ENCODE measurements at places on chromosomes 5 and 9.

- DNase-seq, result no peak
Measured at GRCh38 chr9:130319300-130319699, 53.7 kb downstream of the HMCN2 start.

DNA sequence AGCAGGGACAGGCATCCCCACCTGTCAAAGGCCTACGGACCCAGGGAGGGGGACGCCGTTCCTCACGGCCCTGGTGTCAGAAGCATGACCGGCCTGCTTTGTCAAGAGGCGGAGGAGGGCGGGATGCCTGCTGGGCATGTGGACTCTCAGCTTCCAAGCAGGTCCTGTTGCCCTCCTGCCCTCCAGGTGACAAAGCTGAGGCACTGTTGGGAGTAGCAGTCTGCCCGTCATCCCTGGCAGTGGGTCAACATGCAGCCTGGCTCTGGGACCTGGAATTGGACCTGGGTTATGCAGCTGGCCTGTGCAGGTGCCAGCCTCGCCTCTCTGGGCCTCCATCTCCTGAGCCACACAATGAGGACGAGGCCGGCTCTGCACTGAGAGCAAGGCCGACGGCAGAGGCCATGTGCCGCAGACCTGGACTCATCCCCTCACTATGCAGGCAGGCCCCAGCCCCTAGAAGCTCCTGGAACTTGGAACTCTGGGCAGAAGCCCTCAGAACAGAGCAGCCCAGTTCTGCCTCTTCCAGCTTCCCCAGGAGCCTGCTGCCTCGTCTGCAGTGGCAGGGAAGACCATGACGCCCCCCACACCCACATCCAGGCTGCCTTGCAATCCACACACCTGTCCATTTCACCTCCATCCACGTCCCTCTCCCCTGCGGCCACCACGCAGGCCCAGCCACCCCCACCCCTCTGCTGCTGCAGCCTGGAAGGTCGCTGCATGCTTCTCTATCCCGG lies 20.8 kb upstream of the FCN1 start:
- DNase-seq, result no peak

DNA sequence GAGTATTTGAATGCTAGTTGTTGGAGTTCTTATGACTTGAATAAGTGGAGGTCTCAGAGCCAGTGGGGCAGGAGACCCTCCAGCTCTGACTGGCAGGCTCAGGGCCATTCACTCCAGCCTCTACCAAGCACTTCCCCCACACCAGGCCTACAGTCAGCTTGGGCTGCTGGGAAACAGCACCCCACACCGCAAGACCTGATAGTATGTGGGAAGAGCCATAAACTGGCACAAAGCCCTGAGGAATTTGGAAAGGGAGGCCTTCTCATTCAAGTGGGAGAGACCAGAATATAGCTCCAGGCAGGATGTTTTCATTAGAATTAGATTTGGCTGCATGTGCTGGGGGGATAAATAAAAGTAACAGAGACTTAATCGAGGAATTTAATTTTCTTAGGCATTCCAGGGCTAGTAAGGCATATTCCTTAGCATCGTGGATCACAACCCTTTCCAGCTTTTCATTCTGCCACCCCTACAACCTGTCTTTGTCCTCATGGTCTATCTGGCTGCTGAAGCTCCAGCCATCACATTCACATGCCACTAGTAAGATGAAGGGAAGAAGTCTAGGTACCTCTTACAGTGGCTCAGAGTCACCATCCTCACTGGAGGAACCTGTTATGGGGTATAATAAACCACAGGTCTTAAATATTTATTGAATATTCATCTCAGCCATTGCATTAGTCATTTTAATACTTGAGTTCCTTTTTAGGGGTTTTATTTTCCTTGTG lies 47.5 kb downstream of the TMOD1 start:
- no peak for DNase-seq

GRCh38 chr9:22650145-22650544 lies 203.5 kb downstream of the DMRTA1 start:
- no peak for DNase-seq

DNA sequence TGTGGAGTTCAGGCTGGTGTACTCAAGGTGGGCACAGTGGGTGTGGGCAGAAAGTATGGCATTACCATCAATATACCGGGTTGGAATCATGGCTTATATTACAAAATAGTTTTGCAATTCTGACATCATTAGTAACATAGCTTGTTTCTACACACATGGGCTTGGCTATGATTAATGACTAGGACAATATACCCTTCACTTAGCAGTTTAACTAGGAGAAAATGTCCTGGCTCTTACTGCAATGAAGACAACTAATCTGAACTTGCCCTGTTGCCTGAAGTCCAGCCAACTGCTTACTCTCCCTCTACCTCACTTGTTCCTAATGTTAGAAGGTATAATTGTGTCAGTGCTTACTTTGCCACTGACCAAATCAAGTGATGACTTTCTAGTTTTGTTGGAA lies 612.5 kb downstream of the EFNA5 start:
- DNase-seq, result no peak

DNA sequence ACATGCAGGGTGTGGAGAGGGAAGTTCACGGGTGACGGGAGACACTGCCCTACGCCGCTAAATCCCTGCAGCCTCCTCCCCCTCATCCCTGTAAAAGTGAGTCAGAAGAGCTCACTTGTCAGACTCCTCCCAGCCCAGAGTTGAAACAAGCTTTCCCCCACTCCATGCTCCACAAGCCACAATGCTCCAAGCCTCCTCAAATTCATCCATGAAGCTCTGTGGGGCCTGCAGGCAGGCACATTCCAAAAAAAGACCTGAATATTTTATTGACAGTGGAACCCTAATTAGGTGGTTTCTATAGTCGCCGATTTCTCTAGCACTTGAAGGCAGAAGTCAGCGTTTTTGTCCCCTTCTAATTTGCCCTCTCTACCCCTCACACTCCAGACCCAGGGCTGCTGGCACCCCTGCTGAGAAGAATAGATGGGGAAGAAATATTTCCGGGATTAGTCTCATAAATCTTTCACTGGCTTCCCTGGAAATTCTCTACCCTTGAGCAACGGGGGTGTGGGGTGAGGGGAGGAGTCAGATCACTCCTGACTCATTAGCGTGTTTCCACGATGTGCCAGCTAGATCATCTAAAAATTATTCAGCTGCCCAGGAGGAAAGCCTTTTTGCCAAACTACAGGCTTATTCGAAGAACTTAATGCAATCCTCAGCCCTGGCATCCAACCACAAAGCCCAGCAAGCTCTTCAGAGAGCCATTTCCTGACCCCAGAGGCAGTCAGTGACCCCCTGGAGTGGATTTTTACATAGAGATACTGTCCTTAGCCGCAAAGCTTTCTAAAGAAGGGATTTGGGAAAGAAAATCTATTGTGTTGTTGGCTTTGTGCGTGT lies 97.1 kb downstream of the ENC1 start:
- DNase-seq, result no peak

DNA sequence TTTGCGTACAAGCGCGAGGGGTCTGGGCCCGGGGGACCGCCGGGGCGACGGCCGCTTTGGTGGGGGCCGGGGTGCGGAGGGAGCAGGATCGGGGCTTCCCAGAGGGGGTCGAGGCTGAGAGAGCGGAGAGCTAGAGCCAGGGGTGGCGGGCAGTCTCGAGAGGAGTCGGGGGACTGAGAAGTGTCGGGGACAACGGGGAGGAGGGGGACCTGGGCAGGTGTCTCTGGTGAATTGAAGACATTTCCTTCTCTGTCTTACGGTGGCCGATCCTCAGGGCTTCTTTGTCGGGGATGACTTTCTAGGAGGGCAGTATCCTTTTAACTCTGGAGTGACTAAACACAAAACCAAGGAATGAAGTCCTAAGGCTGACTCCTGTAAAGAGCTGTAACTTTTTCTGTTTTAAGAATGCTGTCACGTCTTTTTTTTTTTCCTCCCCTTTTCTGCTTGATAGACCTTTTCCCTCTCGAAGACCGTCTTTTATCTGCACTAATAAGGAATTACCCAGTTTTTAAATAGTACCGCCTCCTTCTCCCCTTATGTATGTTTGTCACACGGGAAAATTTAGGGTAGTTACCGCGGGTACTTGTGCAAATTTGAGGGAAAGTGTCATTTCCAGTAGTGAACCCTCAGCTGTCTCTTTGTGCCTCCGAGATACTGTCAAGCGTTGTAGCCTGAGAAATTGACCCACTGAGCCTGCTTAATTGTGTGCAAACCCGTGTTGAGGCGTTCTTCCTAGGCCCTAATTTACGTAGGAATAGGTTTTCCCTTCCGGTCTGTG lies 822 bp downstream of the DENND4C start:
- peak; percentile 23 for DNase-seq

DNA sequence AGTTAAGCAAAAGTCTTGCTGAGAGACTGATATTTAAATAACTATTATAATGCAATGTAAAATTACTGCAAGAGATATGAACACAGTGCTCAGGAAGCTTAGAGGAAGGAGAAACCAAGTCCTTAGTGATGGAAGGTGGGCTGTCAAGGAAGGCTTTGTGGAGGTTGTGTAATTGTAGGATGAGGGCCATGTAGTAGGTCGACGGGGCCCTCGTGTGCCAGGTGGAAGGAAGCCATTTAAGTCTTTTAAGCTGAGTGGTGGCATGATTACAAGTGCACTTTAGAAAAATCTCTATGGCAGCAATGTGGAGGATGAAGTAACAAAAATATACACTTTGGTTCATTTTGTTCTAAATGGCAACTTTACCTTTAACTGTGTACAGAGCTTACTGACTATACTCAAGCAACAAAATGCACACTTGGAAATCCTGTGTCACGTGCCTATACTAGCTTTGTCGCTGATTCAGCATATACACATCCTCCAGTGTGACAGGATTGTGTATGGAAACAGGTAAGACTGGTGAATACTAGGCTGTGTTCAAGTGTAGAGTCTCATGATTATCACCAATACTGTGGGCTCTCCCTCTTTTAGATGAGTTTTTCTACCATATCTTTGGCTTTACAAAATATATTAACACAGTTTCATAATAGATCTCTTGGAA lies 78.6 kb downstream of the TMC1 start:
- DNase-seq, result no peak

- DNase-seq, result no peak
Measured at GRCh38 chr5:124089578-124089977, 577.6 kb downstream of the CSNK1G3 start.

GRCh38 chr9:78462611-78463010 lies 165.7 kb downstream of the PSAT1 start:
- no peak for DNase-seq

DNA sequence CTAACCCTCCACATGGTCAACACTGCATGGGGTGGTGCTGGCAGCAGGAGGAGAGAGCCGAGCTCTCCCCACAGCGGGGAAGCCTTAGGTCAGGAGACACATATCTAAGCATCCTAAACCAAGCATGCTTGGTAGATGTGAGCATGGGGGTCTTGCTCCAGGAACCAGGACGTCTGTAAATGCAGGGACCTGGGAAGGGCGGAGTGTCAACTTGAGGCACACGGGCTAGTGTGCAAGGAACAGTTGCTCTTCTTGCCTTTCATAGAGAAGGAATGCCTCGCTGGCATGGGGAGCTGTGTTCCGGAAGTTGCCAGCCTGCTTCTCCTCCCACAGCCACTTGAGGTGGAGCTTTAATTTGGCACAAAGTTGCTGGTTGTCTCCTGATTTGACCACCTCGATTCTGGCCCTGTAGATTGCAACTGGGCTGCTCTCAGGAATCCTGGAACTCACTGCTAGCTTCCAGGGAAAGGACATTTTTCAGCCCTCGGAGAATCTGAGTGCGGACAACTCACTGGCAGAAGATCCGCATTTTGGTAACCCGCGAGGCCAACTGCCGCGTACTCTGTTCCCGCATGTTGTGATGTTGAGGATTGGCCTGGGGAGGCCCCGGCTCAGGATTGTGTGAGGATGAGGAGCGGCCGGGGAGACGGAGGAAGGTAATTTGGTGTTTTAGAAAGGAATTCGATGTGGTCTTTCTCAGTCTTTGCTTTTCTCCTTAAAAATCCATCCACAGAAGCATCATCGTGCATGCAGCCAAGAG lies 370.3 kb upstream of the IRX1 start:
- DNase-seq, result no peak

DNA sequence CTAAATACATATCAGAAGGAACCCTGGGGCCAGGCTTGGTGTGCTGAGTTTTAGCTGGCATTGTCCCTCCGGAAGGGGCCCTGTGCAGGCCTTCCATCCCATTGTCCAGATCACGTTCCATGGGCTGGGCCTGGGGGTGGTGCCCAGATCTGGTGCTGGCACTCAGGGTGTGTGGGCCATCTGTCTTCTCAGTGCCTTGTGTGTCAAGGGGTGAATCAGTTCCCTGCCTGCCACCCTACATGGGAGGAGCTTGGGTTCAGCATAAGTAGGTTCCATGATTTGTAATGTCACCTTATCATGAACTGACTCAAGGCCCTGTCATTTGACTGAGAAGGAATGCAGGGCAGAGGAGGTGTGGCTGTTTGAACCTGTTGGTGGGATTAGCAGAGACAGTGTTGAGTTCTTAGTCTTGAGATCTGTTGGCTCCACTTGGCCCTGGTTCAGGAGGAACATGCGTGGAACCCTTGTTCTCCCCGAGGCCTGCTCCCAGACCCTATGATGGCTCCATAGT lies 176.8 kb downstream of the MACROH2A1 start:
- peak; percentile 12 for DNase-seq

GRCh38 chr5:177131019-177131320 lies 2.6 kb upstream of the NSD1 start:
- no peak for DNase-seq

DNA sequence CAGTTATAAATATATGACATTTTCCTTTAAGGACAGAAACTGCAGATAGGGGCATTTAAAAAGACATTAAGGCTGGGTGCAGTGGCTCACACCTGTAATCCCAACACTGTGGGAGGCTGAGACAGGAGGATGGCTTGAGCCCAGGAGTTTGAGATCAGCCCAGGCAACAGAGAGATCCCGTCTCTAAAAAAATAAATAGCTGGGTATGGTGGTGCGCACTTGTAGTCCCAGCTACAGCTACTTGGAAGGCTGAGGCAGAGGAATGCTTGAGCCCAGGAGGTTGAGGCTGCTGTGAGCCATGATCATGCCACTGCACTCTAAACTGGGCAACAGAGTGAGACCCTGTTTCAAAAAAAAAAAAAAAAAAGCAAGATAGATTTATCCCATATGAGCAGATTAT lies 63.6 kb downstream of the CSNK1A1 start:
- DNase-seq, result no peak

DNA sequence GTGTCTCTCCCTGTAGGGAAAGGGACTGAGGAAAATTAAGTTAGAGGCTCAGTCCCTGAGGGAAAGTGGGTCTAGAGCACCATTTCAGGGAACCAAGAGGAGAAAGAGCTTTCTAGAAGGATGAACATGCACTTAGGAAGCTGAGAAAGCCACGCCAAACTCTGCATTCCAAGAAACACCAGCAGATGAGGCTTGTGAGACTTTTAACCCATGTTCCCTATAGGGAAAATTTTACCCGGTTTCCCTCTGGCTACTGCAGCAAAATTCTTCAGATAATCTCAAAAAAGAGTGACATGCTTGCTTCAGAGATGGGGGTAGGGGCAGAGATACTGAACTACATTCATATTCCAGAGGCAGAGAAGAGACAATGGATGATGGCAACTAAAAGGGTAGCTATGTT lies 8.6 kb downstream of the TLN1 start:
- DNase-seq, result no peak

GRCh38 chr9:112135706-112136105 lies 39.4 kb downstream of the SUSD1 start:
- no peak for DNase-seq

DNA sequence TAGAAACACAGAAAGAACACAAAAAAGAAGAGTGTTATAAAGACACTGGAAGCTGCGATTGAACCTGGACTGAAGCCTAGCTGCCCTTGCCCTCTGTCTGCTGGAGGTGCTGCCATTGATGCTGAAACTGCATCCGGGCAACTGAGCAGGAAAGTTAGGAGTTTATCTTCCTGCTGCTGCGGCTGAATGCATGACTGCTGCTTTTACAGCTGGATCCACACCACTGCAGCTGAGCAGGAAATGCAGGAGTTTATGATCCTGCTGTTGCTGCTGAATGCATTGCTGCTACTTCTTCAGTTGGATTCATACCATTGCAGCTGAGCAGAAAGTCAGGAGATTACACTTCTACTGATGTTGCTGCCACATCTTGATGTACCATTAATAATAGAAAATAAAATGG lies 21.8 kb upstream of the JAKMIP2 start:
- DNase-seq, result no peak

Measured in CD4-positive, alpha-beta T cell (primary cell).